ENCODE measurements at places on chromosomes 3 and 15. TPM values are rescaled to one million over a fixed set of nuclear protein-coding genes. Genes with fewer than 3 reads are reported as not detected.

FSIP1 gene
- total RNA-seq, result 14.7 TPM

DNA sequence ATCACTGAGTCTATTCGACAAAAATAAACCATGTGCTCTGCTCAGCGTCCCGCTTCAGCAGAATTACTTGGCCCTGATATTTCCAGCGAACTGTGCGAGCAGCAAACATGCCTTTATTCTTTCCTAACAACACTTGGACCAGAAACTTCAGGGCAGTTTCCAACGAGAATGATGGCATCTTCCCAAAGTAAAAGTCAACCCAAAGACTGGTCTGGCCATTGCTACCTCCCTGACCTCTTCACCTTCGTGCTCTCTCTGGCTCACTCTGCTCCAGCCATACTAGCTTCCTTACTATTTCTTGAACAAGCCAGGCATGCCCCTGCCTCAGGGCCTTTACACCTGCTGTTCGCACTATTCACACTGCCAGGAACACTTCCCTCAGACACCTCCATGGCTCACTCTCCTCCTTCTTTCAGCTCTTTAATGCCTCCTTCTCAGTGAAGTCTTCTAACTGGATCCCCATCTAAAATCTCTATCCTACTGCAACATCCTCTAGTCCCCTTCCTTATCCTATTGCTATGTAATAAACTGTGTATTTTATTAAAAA, 6.3 kb downstream of the HOMER2 start:
- no peak for DNase-seq

DNA sequence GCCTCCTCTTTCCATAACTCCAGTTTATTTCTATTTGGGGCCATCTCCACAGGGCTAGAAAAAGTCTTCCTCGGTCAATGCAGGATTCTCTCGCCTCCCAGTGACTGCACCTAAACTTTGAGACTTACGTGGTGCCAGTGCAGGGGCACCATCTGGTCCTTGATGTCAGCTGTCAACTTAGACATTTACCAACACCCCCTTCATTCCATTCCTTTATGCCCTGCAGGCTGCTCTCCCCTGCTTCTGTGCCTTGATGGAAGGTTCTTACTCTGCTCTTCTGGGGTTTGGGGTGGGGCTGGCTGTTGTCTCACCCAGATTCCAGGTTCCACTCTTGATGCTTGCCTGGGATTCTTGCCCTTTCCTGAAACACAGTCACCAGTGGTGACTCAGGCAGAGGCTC, 101.8 kb downstream of the ST8SIA2 start:
- DNase-seq, result no peak

- no peak for DNase-seq
Measured at GRCh38 chr3:29764603-29765254, 483.9 kb downstream of the RBMS3 start.

ERC2 gene
- 59.7 TPM for total RNA-seq

DNA sequence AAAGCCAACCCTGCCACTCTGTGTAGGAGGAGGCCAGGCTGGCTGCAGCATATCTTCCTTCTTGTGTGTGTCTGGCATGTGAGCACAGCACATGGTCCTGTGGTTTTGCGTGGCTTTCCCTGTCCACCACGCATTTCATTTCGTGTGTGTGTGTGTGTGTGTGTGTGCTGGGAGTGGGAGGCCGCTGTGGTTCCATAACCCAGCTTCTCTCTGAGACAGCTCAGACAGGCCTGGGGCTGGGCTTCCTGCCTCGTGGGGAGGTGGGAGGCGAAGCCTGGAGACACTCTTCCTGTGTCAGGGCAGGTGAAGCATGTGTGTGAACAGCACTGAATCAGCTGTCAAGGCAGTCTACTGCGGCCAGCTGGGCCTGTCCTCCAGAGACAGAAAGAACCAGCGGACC, 16.0 kb upstream of the MRPS22 start:
- no peak for DNase-seq
